ENCODE measurements at places on chromosomes 3 and 15.

DNA sequence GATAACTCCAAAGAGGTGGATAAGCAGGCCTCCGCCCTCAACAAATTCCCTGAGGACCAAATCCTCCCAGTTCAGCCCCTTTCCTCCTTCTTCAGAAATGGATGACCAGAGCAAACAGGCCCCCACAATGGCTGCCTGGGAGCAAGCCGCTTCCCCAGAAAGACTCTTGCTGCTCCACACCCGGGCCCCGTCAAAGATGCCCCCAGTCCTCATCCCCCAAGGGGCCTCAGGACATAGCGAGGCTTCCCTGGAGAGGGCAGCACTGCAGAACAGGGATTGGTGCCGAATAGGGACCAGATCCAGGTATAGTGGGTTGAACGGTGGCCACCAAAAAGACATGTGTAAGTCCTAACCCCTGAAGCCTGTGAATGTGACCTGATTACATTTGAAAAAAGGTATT lies 502.3 kb downstream of the SHQ1 start:
- no peak for DNase-seq

GRCh38 chr3:186931532-186932280 lies 1.4 kb downstream of the ST6GAL1 start:
- DNase-seq: no peak

DNA sequence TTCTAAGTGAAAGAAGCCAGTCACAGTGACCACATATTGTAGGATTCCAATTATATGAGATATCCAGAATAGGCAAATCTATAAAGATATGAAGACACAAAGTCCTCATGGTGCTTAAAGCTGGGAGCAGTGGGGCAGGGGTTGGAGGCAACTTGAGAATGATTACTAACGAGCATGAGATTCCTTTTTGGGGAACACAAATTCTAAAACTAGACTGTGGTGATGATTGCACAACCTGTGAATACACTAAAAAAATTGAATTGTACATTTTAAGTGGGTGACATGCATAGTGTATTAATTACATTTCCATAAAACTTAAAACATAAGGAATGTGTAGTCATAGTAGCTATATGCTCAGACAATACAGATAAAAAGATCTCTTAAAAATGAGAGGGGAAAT lies 103.2 kb downstream of the DPH6 start:
- DNase-seq: no peak

DNA sequence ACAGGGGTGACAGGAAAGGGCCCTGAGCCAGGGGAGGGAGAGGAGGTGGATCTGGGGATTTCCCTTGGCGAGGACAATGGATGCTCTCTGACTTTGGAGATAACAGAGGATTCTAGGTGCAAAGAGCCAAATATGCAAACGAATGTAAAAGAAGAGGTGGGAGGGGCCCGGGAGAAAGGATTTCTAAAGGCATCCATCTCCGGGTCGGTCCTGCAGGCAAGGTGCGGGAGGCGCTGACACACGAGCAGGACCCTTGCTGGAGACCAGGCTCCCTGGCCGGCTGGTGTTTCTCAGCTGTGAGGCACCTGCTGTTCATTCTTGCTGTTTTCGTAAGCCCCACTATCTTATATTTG lies 115.2 kb upstream of the TLE3 start:
- no peak for DNase-seq

DNA sequence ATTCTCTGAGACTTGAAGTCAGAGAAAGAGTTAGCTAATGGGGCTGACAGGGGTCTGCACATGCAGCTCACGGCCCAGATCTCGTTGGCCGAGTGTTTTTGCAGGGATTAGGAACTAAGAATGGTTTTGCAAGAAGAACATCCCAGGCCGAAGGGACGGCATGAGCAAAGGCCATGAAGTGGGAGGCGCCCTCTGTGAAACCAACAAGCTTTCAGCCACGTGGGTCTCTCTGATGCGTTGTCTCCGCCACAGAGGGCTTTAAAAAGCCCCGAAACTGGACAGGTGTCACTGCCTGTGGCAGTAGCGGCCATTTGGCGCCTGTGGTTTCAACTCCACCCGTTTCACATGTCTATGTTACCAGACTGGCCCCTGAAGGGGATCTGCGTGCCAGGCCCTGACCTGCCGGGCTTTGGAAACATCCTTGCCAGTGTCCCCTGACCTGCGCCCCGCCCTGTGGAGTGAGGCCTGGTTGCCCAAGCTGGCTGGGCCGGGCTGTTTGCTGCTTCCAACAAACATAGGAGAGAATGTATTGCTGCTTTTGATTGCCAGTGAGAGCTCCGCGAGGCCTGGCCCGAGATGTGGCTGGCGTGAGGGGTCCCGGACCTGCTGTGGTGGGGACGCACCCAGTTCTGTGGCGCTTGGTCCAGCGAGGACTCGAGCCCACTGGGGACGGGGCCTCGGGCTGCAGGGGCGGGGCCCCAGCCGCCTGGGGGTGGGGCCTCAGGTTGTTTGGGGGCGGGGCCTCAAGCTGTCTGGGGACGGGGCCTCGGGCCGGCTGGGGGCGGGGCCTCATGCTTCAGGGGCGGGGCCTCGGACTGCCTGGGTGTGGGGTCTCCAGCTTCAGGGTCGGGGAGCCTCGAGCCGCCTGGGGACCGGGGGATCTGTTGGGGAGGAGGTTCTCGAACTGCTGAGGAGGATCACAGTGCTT lies 30.4 kb downstream of the GOLGA6L2 start:
- DNase-seq: no peak

DNA sequence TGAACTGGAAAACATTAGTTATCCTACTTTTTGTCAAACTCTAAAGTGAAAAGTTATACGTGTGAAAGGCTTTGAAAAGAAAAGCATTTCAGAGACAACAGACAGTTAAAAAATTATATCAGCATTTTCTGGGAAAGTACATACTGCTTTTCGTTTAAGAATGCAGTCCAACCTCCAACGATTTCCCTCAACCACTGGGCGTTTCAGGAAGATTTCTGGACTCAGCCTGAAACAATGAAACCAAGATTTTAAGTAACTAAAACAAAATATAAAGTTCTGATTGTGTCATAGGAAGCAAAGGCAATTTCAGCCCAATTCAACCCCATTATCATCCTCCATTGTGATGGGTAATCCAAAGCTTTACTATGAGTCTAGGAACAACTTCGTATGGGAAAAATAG lies 110.7 kb downstream of the PLD1 start:
- DNase-seq: no peak

DNA sequence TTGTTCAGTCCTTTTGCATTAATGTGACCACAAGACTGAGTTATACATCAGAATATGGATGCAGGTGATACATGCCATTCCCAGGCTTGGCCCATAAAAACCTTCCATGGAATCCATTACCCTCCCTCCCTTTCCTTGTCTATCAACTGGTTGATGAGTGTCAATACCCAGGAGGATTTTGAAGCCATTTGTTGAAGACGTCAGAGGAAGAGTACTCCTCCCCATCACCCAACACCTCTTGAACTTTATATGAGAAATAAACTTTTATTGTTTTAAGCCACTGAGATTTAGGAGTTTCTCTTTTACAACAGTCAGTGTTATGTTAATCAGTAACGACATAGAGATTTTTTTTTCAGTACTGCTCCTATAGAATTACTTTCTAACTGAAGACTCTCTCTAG lies 55.5 kb downstream of the P3H2 start:
- DNase-seq: no peak

DNA sequence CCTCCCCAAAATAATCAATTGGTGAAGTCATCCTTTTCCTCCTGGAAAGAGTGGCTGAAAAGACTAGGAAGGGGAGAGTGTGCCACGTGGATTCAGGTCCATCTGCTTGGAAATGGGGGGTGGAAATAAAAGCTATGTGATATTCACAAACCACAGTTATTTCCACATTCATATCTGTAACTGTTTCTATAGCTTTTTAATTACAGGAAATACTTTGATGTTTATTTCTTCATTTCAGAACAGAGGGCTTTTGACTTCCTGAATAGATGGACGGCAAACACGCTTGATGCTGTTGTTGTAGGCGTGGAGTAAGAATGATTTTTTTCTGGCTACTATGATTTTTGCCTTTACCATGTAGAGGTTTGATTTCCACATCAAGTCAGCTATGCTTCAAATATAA lies 10.1 kb downstream of the AADACL2 start:
- no peak for DNase-seq

- DNase-seq: no peak
Observed at GRCh38 chr3:162938083-162938482, 1441.5 kb downstream of the OTOL1 start.

DNA sequence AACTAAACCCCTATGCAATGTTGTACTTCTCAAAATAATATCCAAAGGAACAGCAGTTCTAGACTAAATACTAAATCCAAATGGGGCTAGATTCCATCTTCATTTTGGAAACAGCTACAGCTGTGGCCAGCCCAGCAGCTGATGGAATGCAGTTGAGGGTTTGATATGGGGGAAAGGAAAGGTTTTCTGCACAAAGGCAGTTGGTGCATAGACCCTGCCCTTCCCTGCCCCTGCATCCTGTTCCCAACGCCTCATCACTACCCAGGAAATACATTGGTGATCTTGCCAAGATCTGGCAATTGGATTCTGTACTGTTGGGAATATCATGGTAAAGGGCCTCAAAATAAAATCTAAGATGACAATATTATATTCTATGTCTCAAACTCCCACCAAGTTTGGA lies 43.9 kb downstream of the DTWD1 start:
- DNase-seq: no peak

DNA sequence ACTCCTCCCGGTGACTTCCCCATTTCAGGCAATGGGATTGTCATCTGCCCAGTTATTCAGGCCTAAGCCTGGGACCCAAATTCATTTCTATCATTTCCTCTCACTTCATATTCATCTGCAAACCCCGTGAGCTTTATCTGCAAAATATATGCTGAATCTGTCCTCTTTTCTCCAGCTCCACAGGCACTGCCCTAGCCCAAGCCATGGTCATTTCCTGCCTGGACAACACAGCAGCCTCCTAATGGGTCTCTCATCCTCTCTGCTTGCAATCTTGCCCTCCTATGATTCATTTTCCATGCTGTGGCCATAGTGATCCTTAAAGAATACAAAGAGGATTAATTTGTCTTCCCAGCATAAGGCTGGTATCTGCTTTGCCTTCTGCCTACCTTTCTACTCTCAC lies 6.1 kb downstream of the RBP2 start:
- no peak for DNase-seq

DNA sequence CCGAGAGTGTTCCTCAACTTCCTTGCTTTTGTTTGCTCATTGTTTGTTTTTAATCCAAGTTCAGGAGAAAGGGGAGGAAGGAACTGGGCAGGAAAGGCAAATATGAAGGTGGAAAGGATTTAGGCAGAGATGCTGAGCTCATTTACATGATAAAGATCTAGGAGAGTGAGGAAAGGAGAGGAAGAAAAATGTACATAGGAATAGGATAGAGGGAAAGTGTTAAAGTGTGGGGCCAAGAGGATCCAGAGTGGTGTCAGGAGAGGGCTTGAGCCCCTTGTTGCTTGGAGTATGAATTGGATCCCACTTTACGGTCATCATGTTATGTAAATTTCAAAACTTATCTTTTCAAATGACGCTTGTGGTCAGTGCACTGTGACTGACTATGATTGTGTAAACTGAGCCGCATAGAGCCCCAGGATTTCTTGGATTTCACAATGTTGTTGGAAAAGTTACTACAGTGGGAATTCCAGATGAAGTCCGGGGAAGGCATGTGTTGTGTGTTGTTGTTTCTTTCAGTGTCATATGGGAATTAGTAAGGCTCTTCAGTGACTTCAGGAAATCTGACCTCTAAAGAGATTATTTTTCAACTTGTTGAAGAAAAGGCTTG lies 15.0 kb upstream of the PLD1 start:
- DNase-seq: no peak

DNA sequence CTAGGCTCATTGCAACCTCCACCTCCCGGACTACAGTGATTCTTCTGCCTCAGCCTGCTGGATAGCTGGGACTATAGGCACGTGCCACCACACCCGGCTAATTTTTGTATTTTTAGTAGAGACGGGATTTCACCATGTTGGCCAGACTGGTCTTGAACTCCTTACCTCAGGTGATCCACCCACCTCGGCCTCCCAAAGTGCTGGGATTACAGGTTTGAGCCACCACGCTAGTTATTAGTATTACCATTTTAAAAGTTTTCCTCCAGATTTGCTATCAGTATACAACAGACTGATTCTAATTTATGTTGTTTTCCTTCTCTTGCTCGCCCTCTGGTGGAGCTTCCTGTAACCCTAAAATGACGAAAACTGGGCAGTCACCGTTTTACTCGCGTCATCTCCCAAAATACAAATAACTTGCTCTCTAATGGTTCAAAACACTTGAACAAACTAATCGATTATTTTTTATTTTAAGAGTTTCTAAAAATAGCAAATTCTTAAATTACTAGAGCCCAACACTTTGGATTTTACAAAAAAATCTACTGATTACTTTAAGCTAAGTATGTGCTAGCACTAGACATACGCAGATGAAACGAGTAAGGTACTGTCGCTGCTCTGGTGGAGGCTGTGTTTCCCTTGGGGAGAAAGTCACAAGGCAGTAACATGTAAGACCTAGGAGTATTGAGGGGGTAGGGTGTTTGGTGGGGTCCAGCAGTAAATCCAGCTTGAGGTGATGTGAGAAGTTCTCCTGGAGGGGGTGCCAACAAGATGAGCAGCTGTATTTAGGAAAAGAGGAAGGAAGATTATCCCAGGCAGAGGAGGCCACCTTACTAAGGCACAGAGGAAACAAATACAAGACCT lies 203.3 kb downstream of the MBNL1 start:
- DNase-seq: peak; percentile 52

- DNase-seq: no peak
Observed at GRCh38 chr15:52109559-52110451, 2.8 kb downstream of the BCL2L10 start.

DNA sequence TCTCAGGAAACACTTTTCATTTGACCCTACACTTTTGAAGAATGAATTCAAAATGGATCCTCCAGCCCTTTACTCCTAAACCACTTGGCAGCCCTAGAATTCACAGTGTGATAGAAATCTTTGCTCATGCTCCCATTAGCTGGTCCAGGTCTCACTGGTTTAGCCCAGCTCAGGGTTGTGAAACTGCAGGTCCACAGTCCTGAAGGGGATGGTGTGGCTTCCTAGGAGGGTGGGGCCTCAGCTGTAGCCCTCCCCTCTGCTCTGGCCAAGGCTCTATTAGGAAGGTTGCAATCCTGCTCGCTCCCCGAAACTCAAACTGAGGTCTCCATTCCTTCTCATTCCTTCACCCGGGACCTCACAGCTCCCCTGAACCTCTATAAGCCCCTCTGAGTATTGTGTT lies 21.6 kb upstream of the TICRR start:
- no peak for DNase-seq

- no peak for DNase-seq
Observed at GRCh38 chr3:50624634-50625033, 7.7 kb downstream of the MAPKAPK3 start.

- DNase-seq: no peak
Observed at GRCh38 chr3:179676081-179676480, 23.2 kb downstream of the USP13 start.

- no peak for DNase-seq
Observed at GRCh38 chr3:48879307-48879993, 19.2 kb downstream of the SLC25A20 start.

GRCh38 chr15:67854358-67854757 lies 14.5 kb upstream of the RNU6-1 start:
- DNase-seq: no peak

- DNase-seq: no peak
Observed at GRCh38 chr3:193194371-193194770, 46.7 kb upstream of the PLAAT1 start.

Measured in Panc1 (cell line).